NCI-H1105 (cell line): ENCODE measurements at places on chromosomes 7 and 10.
A peak's percentile ranks its signal among the peaks of the same experiment; 100 is the strongest.

- peak; percentile 78 for DNase-seq
These were observed 153.7 kb downstream of the TNS3 start for GRCh38 chr7:47428052-47428767.

GRCh38 chr10:120735773-120736371 lies 115.3 kb upstream of the WDR11 start:
- DNase-seq, result no peak

DNA sequence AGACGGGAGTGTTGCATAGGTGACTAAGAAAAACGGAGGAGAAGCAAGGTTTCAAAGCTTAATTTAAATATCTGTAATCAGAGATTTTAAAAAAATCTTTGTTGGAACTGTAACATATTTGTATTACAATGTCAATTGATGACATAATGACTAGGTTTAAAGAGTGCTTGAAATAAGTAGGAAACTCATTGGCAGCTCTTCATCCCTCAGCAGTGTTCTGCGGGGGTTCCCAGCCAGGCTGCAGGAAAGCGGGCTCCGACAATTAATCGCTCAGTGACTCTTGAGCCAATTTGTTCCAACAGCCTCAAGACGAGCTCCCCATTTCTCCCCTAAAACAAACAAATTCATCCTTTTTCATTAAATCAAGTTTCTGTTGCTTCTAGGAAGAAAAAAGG lies 22.6 kb downstream of the CPXM2 start:
- no peak for DNase-seq

DNA sequence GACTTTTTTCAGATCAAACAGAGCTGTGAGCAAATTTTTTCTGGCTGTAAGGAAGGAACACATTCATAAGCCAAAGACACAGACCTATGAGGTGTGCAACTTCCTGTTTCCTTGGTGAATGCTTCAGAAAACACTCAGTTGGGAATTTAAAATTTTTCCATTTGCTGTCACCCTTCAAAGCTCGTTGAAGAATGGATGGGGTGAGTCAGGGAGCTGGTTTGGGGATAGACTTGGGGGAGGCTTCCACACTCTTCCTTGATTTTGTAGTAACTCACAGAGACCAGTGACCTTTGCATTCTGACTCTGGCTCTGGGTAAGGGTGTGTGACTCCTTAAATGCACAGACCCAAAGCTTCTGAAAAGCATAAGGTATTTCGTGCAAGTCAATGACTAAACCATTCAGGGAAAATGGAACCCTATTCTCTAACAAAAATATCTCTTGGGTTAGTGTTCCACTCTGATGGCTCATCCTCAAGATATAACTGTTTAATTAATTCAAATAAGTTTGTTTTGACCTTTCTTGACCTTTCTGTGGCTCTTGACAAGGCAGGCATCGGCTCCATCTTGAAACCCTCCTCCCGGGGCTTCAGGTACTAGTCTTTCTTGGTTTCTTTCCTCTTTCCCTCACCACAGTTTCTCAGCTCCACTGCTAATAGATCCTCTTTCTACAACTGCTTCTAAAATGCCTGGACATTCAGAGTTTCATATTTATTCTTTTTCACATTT lies 227.8 kb upstream of the INHBA start:
- DNase-seq, result no peak

DNA sequence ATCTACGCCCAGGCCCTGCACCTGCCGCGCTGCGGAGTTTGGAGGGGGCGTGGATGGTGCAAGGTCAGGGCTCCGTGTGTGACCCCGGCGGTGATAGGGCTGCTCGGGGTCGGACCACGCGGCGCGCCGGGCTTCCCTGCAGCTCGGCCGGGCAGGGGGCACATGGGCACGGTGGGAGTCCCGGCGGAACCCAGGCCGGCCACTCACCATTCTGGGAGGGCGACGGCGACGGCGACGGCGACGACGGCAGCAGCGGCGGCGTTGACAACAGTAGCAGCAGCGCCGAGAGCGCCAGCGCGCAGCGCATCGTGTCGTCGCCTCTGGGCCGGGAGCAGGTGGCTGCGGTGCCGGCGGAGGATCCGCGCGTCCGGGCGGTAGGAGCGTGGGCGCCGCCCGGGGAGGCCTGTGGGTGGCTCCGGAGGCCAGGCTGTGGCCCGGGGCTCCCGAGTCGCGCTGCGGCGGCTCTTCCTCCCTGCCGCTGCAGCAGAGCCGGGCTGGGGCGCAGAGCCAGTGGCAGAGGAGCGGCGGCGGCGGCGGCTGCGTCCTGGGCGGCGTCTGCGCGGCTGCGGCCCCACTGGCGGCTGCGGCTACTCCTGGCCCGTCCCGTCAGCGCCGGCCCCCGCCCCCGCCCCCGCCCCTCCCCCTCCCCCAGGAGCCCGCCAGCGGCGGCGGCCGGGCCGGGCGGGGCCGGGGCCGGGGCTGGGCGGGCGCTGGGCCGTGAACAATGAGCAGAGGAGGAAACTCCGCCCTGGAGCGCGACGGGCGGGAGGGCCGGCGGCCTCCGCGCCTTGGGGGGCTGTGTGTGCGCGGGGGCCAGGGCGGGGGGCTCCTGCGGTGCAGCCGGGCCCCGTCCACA lies at the start of gene PODXL:
TSS of gene PODXL (minus strand) at position 576 of the 856 bp plus-strand sequence. CDS start at position 307, 269 bp downstream.
- peak; percentile 84 for DNase-seq

- no peak for DNase-seq
These were observed 129.3 kb upstream of the ACBD5 start for GRCh38 chr10:27369880-27370279.

DNA sequence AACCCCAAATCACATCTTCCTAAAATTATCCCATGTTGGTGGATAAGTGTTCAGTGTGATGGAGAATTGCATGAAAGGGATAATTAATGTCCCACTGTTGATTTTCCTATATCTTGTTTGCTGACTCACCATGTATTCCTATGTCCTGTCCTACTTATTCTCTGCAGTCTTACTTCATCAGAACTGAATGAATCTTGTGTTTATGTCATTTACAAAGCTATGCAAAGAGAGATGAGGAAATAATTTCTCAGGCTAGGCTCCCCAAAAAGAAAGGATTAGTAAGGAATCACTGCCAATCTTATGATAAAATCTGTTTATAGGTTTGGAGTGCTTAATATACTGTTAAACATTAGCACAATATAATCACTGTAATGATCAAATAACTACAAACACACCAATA lies 360.8 kb downstream of the CRPPA start:
- no peak for DNase-seq

DNA sequence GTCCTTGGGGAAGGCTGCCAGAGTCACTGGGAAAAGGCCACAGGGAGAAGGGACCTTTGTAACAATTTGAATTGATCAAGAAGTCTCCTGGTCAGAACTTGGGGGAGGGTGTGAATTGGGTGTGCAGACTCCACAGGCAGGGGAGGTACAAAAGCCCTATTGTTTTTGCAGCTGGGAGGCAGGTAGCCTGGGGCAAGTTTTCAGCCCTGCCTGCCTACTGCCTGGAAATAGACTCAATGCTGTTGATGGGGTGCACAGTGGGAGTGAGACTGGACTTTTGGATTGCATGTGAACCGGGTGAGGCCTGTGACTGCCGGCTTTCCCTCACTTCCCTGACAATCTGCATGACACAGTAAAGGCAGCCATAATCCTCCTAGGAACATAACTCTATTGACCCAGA lies 947.0 kb downstream of the REEP3 start:
- DNase-seq, result no peak

- DNase-seq, result no peak
These were observed 2.5 kb downstream of the ADAP1 start for GRCh38 chr7:951881-952547.

DNA sequence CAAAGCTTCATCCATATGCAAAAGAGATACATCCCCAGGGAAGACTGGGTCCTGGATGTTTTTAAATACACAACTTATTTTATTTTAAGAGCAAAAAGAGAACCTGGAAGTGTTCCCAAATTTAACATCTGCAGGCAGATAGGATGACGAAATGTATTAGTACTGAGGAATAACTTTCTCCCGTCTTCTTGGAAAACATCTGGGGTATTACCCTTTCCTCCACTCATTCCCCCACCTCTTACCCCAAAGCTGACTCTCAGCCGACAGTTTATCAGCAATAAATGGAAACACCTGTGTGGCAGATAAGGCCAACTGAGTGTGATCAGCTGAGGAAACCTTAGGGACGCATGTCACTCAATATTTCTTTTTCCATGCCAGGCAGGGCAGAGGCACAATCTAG lies 435.6 kb upstream of the NPVF start:
- DNase-seq, result no peak

DNA sequence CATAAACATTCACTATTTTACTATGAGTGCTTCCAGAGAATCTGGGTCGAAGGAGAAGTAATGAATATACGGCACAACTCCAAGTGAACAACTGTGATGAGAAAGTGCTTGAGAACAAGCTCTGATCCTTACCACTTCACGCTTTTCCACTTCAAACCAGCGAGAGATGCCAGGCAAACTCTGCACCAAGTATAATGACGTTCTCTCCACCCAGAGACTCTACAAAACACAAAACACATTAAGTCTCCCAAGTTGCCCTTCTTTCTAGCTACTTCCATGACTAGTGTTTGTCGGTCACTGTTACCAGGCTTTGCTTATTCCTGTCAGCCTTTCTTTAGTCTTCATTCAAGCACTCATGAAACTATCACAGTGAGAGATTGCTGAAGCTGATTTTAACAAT lies 193.1 kb upstream of the IMMP2L start:
- no peak for DNase-seq

DNA sequence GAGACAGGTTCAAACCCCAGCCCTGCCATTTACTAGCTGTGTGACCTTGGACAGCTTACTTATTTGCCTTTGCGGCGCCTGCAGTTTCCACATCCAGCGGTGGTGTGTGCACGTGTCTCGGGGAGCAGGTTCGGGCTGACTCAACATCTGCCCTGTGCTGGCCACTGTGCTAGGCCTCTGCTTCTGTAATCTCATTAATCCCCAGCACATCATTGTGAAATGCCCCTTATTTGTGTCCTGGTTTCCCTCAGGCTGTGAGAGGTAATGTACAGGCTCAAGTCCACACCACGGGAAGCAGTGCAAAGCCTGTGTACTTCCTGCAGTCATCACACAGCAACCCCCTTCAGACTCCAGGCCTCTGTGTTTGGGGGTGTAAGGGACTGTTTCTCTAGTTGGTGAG lies 285.7 kb downstream of the RPS24 start:
- DNase-seq, result no peak

DNA sequence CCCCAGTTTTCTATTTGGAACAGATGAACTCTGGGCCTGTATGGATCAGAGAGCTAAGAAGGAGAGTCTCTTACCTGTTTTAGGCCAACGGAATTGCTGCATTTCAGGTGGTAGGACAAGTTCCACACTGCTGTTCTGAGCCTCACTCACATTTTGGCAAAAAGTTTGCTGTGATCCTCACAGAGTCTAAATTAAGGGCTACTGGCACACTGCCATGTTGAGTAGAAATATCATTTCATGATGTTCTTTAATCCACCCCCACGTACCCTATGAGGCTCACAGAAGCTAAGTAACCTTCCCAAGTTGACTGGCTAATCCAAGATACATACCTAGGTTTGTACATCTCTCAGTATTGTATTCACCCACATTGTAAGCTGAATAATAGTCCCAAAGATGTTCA lies 447.2 kb downstream of the INHBA start:
- no peak for DNase-seq

- no peak for DNase-seq
These were observed 21.3 kb downstream of the CPA4 start for GRCh38 chr7:130314305-130314704.

- peak; percentile 8 for DNase-seq
These were observed 53.4 kb upstream of the CYP2C18 start for GRCh38 chr10:94630017-94630688.

- no peak for DNase-seq
These were observed 295.4 kb downstream of the PRPF18 start for GRCh38 chr10:13882119-13882711.

- DNase-seq, result no peak
These were observed 104.7 kb upstream of the PCDH15 start for GRCh38 chr10:54905578-54906192.

DNA sequence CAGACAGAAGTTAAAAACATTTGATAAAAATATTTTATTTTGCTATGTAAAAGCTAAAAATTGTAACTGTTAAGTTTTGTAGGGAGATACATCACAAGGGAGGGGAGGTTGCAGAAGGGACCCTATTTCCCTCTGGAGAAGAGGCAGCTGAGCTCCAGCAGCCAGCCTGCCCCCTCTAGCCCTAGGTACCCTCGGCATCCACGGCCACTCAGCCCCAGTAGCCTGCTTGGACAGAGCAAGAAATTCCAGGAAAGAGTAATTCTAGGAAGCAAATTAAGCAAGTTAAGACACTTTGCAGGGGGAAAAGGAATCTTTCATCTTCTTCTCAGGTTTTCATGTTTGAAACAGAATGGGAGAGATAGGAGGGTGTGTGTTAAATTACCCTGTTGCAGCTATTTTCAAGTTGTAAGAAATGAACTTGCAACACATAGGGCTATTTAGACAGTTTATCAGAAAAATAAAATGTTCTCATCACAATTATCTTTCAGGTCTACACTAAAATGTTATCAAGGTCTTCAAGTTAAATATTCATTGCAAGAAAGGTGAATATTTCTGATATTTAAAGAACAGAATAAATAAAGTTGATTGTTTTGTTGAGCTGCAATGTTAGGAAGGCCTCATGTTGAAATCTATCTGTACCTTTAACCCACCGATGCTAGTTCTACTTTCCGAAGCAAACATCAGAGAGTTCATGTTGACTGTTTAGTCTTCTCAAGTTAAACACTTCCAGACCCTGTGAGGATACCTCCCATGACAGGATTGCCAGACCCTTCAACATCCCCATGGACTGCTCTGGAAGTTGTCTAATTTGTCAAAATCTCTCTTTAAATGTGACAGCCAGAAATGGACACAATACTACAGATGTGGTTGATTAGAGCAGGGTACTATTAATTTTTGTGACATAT lies 5.5 kb downstream of the SGCE start:
- DNase-seq, result no peak

DNA sequence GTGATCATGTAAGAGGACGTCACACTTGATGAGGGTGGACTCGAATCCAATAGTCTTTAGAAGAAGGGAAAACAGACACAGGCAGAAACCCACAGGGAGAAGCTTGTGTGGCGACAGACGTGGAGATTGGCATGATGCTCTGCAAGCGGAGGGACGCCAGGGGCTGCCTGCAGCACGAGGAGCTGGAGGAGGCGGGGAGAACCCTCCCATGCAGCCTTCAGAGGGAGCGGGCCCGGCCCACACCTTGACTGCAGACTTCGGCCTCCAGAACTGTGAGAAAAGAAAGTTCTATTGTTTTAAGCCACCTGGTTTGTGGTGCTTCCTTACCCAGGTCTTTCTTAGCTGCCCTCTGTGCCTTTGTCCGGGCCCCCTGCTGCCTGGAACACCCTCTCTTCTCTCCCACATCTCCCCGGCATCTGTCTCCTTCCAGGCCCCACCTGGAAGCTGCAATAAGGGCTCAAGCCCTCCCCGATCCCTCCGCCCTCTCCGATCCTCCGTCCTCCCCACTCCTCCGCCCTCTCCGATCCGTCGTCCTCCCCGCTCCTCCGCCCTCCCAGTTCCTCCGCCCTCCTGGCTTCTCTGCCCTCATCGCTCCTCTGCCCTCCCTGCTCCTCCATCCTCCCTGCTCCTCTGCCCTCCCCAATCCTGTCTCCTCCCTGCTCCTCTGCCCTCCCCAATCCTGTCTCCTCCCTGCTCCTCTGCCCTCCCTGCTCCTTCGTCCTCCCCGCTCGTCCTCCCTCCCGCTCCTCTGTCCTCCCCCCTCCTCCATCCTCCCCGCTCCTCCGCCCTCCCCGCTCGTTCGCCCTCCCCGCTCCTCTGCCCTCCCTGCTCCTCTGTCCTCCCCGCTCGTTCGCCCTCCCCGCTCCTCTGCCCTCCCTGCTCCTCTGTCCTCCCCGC lies 17.4 kb upstream of the PRKAG2 start:
- no peak for DNase-seq

GRCh38 chr7:17103170-17103569 lies 195.3 kb upstream of the AHR start:
- DNase-seq, result no peak
